Activated T-helper 2 cell treated with anti-CD3 and anti-CD28 coated beads, Interferon-gamma antibody, Interleukin-2, Interleukin-4, amounts not matched to agents 10 μg/mL and 5 μg/mL and 100 μg/mL, durations not matched to agents 14 hours and 24 hours and 36 hours (primary cell): ENCODE measurements at places on chromosomes 6 and 20.

GRCh38 chr6:82331031-82331773 lies 32.4 kb upstream of the TPBG start:
- no peak for DNase-seq

DNA sequence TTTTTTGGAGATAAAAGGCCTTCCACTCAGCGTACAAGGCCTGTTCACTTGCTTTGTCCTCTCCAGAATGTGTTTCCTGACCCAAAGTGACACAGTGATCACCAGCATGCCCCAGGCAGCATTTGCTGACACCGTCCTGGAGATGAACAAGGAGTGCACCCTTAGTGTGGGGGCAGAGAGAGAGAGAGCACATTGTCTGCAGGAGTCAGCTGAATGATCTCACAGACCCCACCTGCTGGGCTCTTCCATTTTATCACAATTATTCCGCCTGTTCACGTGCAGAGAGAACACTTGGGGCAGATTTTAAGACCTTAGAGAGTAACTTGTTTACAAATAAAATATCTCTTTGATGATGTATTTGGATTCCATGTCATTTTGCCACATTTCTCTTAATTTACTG lies 22.4 kb upstream of the MAS1L start:
- DNase-seq: no peak

DNA sequence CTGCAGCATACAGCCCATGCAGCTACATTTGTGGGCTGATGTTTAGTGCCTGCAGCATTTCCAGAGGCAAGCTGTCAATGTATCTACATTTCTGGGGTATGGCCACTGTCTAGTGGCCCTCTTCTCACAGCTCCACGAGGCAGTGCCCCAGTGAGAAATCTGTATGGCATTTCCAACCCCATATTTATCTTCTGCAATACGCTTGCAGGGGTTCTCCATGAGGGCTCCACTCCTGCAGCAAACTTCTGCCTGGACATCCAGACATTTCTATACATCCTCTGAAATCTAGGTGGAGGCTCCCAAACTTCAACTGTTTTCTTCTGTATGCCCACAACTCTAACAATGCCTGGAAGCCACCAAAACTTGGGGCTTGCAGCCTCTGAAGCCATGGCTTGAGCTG lies 502.3 kb downstream of the C6orf118 start:
- no peak for DNase-seq

DNA sequence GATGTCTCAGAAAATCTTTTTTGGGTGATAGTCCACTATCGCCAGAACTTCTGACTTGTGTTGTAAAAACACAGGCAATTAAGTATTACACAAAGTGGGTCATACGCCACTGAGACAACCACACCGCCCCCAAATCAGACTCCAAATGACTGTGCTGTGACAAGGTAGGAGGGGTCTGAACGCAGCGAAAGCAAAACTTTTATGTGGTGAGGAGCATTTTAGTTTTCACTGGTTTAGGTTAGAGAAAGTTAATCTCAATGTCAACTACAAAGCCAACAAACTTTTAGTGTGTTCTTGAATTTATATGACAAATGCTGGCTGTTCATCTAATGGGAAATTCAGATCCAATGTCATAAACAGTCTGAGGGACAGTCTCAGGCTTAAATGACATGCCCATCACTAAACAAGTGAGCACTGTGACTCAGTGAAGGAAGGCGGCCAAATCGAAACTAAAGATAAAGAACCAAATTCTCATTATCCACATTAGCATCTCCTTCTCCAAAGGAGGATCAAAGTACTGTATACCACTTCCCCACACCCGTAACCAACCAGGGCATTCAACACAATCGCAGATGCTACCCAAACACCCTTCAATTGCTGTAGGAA lies 186.7 kb downstream of the GJA10 start:
- peak; percentile 77 for DNase-seq

DNA sequence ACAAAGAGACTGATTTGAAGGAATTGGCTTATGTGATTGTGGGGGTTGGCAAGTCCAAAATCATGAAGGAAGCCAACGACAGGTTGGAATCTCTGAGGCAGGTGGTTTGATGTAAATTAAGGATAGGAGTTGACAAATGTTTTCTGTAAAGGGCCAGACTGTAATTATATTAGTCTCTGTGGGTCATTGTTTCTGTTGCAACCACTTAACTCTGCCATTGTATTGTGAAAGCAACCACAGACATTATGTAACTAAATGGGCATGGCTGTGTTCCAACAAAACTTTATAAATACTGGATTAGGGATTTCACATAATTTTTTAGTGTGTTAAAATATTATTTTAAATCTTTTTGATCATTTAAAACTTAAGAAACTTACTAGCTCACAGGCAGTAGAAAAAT lies 199.2 kb upstream of the MYLIP start:
- no peak for DNase-seq
